Suprapubic skin (tissue), 4 donors: ENCODE measurements at places on chromosomes 5 and 9. TPM values are rescaled to one million over a fixed set of nuclear protein-coding genes. Genes with fewer than 3 reads are reported as not detected.

DNA sequence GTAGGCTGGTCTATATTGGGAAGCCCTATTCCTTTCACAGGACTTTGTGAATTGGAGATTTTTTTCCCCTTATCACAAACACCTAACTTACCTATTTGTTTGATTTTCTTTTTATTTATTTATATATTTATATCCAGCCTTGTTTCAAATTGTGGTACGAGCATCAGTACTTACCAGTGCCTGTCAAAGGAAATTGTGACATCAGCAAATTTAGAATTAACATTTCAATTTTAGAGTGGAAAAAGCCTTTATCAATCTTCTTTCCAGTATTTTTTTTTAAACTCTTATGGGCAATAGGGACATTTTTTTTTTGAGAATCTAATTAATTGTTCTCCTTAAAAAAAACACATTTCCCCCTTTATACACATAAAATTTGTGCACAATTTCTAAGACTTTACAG lies 790.2 kb downstream of the PRELID2 start:
- no peaks in the 10 kb centered on the region for H3K4me1 ChIP-seq
- no peaks in the 10 kb centered on the region for H3K36me3 ChIP-seq
- no peak for DNase-seq
- no peak overlapping the region for H3K4me3 ChIP-seq

- H3K36me3 ChIP-seq, result peaks cover 36% of the 10 kb centered on the region
- no peak overlapping the region for H3K27ac ChIP-seq
- no peaks in the 10 kb centered on the region for H3K4me1 ChIP-seq
- DNase-seq, result no peak
- H3K4me3 ChIP-seq, result no peak overlapping the region
These were observed 200.9 kb downstream of the ZSWIM6 start for GRCh38 chr5:61532983-61533382.

Gene OTP
- not detected for total RNA-seq

DNA sequence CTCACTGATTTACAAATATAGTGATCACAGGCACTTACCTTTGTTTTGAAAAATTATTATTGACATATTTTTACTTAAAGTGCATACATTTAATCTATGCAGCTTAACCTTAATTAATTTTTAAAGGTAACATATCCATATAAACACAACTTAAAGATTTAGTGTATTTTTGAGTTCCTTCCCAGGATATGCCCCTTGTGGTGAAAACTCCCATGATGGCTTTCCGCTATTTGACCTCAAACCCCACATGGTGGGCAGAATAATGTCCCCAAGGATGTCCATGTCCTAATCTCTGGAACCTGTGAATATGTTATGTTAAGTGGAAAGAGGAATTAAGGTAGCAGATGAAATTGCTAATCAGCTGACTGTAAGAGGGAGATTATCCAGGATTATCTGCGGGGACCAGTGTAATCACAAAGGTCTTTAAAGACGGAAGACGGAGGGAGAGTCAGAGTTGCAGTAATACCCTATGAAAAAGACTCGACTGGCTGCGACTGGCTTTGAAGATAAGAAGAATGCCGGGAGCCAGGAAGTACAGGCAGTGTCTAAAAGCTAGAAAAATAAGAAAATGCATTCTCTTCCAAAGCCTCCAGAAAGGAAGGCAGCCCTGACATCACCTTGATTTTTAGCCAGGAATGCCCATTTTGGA lies 193.9 kb downstream of the ICE1 start:
- DNase-seq, result no peak
- no peaks in the 10 kb centered on the region for H3K36me3 ChIP-seq

Gene LURAP1L
- total RNA-seq, result 26.0 TPM

Gene ADAMTS16
- total RNA-seq, result not detected

DNA sequence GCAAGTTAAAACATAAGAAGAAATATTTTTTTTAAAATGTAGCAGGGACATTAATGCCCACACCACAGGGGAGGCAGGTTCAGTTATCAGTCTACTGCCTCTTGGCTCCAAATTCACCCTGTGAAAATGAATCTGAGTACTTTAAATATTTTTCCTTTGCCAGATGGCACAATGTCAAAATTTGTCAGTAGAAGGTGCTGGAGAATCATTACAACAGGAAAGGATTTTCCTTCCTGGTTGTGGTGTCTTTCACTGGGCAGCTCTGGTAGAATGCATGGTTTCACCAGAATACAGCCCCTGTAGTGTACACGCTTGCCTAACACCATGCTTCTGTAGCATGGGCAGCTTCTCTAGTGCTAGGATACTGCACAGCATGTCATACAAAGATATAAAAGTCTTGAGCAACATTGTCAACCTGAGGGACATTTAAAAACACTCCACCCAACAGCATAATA lies 9.7 kb upstream of the SREK1 start:
- H3K27me3 ChIP-seq, result no peaks in the 10 kb centered on the region
- no peak overlapping the region for H3K27ac ChIP-seq
- H3K36me3 ChIP-seq, result no peaks in the 10 kb centered on the region
- no peak overlapping the region for H3K4me3 ChIP-seq
- no peak for DNase-seq

- no peaks in the 10 kb centered on the region for H3K4me1 ChIP-seq
- no peaks in the 10 kb centered on the region for H3K27me3 ChIP-seq
- H3K27ac ChIP-seq, result no peak overlapping the region
- DNase-seq, result no peak
- no peaks in the 10 kb centered on the region for H3K36me3 ChIP-seq
- H3K4me3 ChIP-seq, result no peak overlapping the region
These were observed 22.0 kb upstream of the PIK3R1 start for GRCh38 chr5:68193481-68194036.

- H3K36me3 ChIP-seq, result no peaks in the 10 kb centered on the region
- H3K4me1 ChIP-seq, result peaks cover 36% of the 10 kb centered on the region
- no peak for DNase-seq
- no peaks in the 10 kb centered on the region for H3K27me3 ChIP-seq
- H3K4me3 ChIP-seq, result no peak overlapping the region
These were observed 740.8 kb upstream of the ZNF608 start for GRCh38 chr5:125487231-125487630.

GRCh38 chr9:71977003-71977402 lies 65.6 kb downstream of the C9orf85 start:
- H3K4me1 ChIP-seq, result no peaks in the 10 kb centered on the region
- DNase-seq, result no peak
- H3K27ac ChIP-seq, result no peak overlapping the region

DNA sequence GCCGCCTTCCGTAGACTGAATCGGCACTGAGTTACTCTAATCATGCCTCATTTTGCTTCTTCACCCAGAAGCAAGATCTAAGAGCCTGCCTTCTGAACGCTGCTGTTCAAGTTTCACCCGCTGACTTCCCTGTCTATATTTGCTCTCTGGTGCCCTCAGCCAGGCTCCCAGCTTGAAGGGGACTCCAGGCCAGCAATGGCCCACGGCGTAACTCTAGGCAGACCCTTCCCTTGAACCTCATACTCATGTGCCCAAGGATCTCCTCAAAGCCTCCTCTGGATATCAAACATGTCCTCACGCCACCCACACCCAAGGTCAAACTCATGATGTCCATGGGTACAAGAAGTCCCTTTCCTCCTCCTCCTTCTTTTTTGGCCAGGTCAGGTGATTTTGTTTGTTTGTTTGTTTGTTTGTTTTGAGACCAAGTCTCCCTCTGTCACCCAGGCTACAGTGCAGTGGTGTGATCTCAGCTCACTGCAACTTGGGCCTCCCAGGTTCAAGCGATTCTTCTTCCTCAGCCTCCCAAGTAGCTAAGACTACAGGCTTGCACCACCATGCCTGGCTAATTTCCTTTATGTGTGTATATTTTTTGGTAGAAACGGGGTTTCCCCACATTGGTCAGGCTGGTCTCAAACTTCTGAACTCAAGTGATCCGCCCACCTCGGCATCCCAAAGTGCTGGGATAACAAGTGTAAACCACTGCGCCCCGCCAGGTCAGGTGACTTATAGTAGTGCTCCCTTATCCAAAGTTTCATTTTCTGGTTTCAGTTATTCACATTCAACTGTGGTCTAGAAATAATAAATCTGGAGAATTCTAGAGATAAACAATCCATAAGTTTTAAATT lies 239.0 kb downstream of the SYK start:
- H3K4me3 ChIP-seq, result no peak overlapping the region
- no peaks in the 10 kb centered on the region for H3K36me3 ChIP-seq
- H3K27me3 ChIP-seq, result no peaks in the 10 kb centered on the region
- DNase-seq, result peak; percentile 50
- peaks cover 39% of the 10 kb centered on the region for H3K4me1 ChIP-seq
- H3K27ac ChIP-seq, result no peak overlapping the region

GRCh38 chr9:92480291-92480771 lies 2.0 kb downstream of the ASPN start:
- peaks cover 24% of the 10 kb centered on the region for H3K4me1 ChIP-seq
- H3K27ac ChIP-seq, result peak overlapping the region; percentile 75
- peak overlapping the region; percentile 11 for H3K4me3 ChIP-seq
- H3K27me3 ChIP-seq, result no peaks in the 10 kb centered on the region
- no peaks in the 10 kb centered on the region for H3K36me3 ChIP-seq

DNA sequence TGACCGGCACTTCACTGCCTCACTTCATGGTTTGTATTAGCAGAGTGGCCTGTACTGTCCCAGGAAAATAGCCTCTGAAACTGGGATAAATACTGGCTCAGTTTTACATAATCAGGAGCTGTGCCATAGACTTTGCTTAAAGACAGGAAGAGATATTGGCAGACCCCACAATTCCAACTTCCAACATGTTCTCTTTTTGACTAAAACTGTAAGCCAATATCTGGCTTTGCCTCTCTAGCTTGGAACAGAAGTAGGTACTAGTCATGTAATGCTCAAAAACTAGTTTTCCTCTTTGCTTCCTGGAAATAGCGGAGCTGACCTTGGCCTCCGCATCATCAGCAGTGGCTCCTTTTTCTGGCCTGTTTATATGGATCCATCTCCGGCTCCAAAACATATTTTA lies 276.9 kb downstream of the CDH9 start:
- DNase-seq, result no peak
- H3K4me3 ChIP-seq, result no peak overlapping the region
- no peaks in the 10 kb centered on the region for H3K36me3 ChIP-seq
- H3K27me3 ChIP-seq, result no peaks in the 10 kb centered on the region
- no peak overlapping the region for H3K27ac ChIP-seq

DNA sequence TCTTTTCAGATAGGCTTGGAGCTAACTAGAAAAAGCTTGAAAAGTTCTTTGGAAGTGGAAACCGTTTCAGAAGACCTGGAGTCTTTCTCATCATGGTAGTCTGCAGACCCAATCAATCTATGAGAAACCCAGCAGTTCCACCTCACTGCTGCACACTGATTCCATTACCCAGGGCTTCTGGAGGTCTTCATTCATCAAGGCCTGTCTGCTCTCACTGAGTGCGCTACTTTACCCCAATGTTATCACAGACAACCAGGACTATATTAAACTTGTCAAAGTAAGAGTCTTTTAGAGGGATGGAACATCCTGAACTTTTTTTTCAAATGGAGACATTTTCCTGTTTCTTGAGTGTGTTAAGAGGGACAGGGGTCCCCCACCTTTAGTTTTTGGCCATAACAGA lies 93.1 kb downstream of the BOD1 start:
- H3K4me3 ChIP-seq, result no peak overlapping the region
- no peak for DNase-seq
- H3K27me3 ChIP-seq, result no peaks in the 10 kb centered on the region
- H3K27ac ChIP-seq, result no peak overlapping the region

Gene WDR31
- total RNA-seq, result 1.4 TPM

- H3K27ac ChIP-seq, result no peak overlapping the region
- no peaks in the 10 kb centered on the region for H3K36me3 ChIP-seq
- no peaks in the 10 kb centered on the region for H3K27me3 ChIP-seq
- no peaks in the 10 kb centered on the region for H3K4me1 ChIP-seq
These were observed 55.2 kb downstream of the NMUR2 start for GRCh38 chr5:152349683-152350526.

GRCh38 chr5:128645581-128645980 lies 107.5 kb upstream of the FBN2 start:
- H3K27me3 ChIP-seq, result no peaks in the 10 kb centered on the region
- no peaks in the 10 kb centered on the region for H3K4me1 ChIP-seq
- no peak overlapping the region for H3K27ac ChIP-seq
- DNase-seq, result no peak
- H3K4me3 ChIP-seq, result no peak overlapping the region

Gene GRAMD2B
- total RNA-seq, result 43.9 TPM

GRCh38 chr5:61824396-61824795 lies 481.6 kb upstream of the KIF2A start:
- no peak for DNase-seq
- H3K27ac ChIP-seq, result no peak overlapping the region
- no peak overlapping the region for H3K4me3 ChIP-seq
- H3K4me1 ChIP-seq, result no peaks in the 10 kb centered on the region
- no peaks in the 10 kb centered on the region for H3K36me3 ChIP-seq

DNA sequence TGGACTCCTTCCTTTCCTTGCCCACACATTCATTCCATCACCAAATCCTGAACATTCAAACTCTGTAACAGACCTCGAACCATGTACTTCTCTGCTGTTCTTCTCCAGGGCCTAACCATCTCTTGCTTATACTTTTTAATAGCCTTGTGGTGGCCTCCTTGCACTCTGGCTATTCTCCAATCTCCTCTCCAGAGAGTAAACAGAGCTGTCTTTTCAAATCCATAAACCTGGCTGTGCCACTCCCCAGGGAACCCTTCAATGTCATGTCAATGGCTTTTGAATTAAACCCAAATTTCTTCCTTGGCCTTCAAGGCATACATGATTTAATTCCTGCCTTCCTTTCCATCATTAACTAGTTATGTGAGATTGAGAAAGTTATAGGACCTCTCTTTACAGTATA lies 277.6 kb upstream of the EFNA5 start:
- no peaks in the 10 kb centered on the region for H3K27me3 ChIP-seq
- H3K36me3 ChIP-seq, result no peaks in the 10 kb centered on the region
- H3K4me1 ChIP-seq, result no peaks in the 10 kb centered on the region
- H3K4me3 ChIP-seq, result no peak overlapping the region

- H3K4me1 ChIP-seq, result peaks cover 39% of the 10 kb centered on the region
- peaks cover 4% of the 10 kb centered on the region for H3K27me3 ChIP-seq
- H3K36me3 ChIP-seq, result no peaks in the 10 kb centered on the region
- peak overlapping the region; percentile 56 for H3K4me3 ChIP-seq
These were observed 357 bp downstream of the PTGDS start for GRCh38 chr9:136977649-136978072.

- peak overlapping the region; percentile 96 for H3K27ac ChIP-seq
- peaks cover 40% of the 10 kb centered on the region for H3K4me1 ChIP-seq
- no peaks in the 10 kb centered on the region for H3K27me3 ChIP-seq
These were observed 1.0 kb upstream of the FBXW11 start for GRCh38 chr5:172007175-172008110.

- H3K4me3 ChIP-seq, result no peak overlapping the region
- no peak overlapping the region for H3K27ac ChIP-seq
- H3K36me3 ChIP-seq, result peaks cover 32% of the 10 kb centered on the region
- DNase-seq, result no peak
These were observed 39.9 kb downstream of the USP20 start for GRCh38 chr9:129875181-129875611.

DNA sequence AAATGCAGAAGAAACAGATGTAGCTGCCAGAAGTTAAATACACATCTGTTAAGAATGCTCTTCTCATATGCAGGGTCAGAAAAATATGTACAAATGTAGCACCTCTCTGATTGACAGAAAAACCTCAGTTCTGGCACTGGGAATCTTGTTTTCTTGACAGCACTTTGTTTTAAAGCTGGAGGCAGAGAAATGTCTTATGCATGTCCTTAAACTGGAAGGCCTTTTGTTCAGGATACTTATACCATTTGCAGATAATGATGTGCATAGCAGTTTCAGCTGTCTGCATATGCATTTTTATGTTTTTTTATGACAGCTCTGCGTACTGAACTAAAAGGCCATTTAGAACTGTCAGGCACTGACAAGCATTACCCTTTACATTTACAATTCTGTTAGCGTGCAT lies 567.9 kb downstream of the EBF1 start:
- H3K27ac ChIP-seq, result no peak overlapping the region
- peaks cover 5% of the 10 kb centered on the region for H3K27me3 ChIP-seq
- peaks cover 6% of the 10 kb centered on the region for H3K4me1 ChIP-seq
- no peaks in the 10 kb centered on the region for H3K36me3 ChIP-seq
- DNase-seq, result no peak

Gene SLC6A3
- total RNA-seq, result 0.16 TPM
